ENCODE measurements at places on chromosomes 16 and 17.

DNA sequence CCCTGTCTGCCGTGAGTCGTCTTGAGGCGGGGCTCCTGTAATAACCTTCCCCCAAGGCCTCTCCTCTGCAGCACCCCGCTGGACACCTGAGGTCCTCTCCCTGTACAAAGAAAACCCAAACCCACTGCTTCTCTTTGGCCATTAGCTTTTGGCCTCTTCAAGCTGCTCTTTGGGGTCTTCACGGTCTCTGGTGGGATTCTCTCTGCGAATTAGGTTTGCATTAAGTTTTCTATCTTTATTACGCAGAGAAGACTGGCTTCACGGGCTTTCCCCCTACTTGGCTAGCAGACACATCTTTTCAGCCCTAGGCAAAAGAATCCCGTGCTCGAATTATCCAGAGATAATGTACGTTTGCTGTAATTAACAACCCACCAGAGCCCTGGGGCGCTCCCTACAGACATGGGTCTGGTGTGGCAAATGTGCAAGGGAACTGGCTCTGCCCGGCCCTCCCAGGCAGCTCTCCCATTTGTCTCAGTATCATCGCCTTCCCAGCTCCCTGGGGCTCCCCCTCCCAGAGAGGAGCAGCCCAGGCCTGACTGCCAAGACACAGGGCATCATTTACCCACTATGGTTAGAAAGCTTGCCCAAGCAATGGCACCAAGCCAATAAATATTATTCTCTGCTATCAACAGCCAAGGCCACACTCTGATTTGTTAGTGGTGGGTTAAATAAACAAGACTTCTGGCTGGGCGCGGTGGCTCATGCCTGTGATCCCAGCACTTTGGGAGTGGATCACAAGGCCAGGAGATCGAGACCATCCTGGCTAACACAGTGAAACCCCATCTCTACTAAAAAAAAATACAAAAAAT is 24.7 kb upstream of the KLHDC4 start:
- no peak for DNase-seq

DNA sequence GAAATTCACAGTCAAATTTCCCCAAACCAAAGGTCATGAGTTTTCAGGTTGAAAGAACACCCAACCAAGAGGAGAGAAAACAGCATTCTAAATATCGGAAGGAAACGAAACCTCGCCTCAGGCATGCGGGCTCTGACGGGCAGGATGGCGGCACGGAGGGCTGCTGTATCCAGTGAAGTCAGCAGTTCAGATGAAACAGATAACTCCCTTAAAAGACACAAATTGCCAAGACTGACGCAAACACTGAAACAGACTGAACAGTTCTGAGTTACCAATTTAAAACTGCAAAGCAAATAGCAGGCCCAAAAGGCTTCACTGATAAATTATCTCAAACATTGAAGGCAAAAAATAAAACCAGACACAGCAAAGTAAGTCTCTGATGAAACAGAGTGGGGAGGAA is 20.6 kb upstream of the CDH15 start:
- DNase-seq = no peak

- DNase-seq = no peak
These were observed 1.8 kb upstream of the CBFA2T3 start for GRCh38 chr16:88978608-88979346.

DNA sequence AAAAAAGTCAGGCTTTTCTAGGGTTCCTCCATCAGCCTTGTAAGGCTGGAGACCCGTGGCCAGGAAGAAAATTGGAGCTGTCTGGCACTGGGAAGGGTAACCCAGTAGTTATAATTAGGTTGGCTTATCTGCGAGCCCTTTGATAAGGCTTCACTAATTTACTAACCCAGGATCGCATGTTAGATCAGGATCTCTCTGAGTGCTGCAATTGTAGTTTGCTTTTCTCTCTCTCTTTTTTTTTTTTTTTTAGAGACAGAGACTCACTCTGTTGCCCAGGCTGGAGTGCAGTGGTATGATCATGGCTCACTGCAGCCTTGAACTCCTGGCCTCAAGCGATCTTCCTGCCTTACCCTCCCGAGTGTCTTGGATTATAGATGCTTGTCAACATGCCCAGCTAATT is 17.0 kb downstream of the ABCC1 start:
- DNase-seq = no peak
